ENCODE measurements at places on chromosomes 1 and 21.

GRCh38 chr21:30408782-30409494 is 13.1 kb downstream of the KRTAP13-1 start:
- H3K4me1 ChIP-seq = no peaks in the 10 kb centered on the region
- peak; percentile 98 for DNase-seq
- no peak overlapping the region for H3K4me3 ChIP-seq
- no peak overlapping the region for H3K27ac ChIP-seq

GRCh38 chr1:88289401-88290102 is 394.5 kb upstream of the PKN2 start:
- no peaks in the 10 kb centered on the region for H3K27me3 ChIP-seq
- no peaks in the 10 kb centered on the region for H3K4me1 ChIP-seq
- no peak overlapping the region for H3K27ac ChIP-seq
- no peak for DNase-seq
- no peak overlapping the region for H3K4me3 ChIP-seq

DNA sequence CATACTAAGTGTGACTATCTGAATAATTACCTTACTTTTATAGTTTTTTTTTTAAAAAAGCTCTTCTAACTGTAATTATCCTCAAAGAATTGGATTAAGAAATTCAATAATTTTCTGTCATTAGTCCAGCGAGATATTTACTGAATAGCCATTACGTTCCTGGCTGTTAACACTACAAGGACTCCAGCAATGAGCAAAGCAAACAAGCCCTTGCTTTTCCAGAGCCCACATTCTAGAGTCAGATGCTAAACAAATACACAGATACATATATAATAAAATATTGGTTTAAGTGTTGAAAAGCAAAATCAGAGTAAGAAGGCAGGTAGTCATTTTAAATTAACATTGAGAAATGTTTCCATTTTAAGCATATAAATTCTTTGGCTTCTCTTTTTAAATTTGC is 118.4 kb downstream of the ATF6 start:
- H3K4me3 ChIP-seq = no peak overlapping the region
- no peaks in the 10 kb centered on the region for H3K36me3 ChIP-seq
- DNase-seq = no peak
- H3K27ac ChIP-seq = no peak overlapping the region
- H3K4me1 ChIP-seq = no peaks in the 10 kb centered on the region

- no peak for DNase-seq
- no peaks in the 10 kb centered on the region for H3K4me1 ChIP-seq
- H3K27me3 ChIP-seq = no peaks in the 10 kb centered on the region
- peaks cover 38% of the 10 kb centered on the region for H3K36me3 ChIP-seq
- no peak overlapping the region for H3K27ac ChIP-seq
- no peak overlapping the region for H3K4me3 ChIP-seq
Measured at GRCh38 chr1:145828367-145829026, 4.5 kb downstream of the POLR3C start.

DNA sequence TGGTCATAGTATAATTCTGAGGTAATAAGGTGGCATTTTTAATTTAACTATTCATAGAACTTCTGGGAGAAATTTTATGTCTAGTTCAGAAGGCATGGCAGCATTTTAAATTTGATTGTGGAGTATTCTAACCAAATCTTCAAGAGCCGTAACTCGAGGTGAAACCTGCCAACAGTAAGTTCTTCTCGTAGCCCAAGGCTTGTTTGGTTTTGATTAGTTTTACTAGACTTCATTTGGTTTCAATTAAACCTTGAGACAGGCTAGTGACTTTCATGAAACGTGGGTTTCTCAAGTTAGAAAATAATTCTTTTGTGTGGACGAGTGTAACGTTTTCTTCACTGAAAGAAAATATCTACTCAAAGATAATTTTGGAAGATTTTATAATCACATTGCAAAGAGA is 395.5 kb downstream of the USP25 start:
- H3K27me3 ChIP-seq = no peaks in the 10 kb centered on the region
- H3K4me1 ChIP-seq = no peaks in the 10 kb centered on the region
- no peak for DNase-seq
- no peak overlapping the region for H3K27ac ChIP-seq
- H3K36me3 ChIP-seq = peaks cover 2% of the 10 kb centered on the region
